ENCODE measurements at places on chromosomes 7 and 10.

GRCh38 chr10:28432210-28432676, 100.7 kb upstream of the WAC start:
- DNase-seq = peak; percentile 81

- no peak for DNase-seq
These were observed 19.8 kb downstream of the AKR1E2 start for GRCh38 chr10:4845766-4846165.

GRCh38 chr7:104857458-104858425, 156.3 kb upstream of the KMT2E start:
- no peak for DNase-seq

DNA sequence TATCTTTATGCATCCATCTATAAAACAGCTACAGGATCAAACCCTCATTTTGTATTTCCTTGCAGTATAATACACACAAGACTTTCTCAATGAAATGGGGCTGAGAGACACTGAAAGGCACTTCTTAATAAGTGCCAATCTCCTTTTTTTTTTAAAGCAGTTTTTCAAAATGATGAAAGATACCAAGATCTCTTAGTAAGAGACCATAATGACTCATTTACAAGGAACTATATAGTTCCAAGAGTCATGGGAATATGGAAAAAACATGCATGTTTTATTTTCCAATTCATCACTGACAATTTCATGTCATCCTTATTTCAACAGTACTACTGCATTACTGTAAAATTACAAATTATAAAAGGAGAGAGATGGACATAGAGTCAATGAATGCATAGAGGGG, 973.7 kb downstream of the GATA3 start:
- DNase-seq = no peak

DNA sequence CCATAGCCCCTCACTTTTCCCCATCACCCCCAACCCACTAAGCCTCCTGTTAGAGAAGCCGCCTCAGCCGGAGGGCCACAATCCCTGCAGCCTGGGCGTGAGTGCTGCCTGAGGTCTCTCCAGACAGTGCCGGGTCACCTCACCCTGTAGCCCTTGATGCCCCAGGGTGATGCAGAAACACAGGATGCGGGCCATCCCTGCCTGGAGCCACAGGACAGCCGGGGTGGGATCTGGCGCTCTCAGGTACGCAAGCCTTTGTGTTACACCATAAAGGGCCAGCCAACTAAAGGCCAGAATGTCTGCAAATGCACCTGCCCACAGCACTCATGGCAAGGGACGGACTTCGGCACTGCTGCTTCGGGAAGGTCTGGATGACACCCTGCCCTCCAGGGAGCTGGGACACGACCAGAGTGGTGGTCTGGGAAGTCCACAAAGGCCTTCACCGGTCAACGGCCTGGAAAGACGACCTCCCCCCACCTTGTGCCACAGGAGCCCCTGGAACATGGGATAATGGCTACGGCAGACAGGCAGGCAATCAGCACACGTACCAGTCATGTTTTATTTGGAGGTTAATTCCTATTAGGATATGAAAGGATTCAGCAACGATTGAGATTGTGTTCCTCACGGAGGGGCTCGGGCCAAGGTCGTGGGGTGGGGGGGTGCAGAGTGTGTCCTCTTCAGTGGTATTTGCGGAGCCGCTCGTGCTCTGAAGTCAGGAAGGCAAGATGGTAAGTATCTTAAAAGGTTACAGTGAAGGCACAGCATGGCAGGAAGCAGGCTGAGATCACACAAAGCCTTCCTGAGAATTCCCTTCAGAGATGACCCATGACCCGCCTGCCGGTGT, 8.1 kb downstream of the ATP5MF start:
- DNase-seq = no peak

DNA sequence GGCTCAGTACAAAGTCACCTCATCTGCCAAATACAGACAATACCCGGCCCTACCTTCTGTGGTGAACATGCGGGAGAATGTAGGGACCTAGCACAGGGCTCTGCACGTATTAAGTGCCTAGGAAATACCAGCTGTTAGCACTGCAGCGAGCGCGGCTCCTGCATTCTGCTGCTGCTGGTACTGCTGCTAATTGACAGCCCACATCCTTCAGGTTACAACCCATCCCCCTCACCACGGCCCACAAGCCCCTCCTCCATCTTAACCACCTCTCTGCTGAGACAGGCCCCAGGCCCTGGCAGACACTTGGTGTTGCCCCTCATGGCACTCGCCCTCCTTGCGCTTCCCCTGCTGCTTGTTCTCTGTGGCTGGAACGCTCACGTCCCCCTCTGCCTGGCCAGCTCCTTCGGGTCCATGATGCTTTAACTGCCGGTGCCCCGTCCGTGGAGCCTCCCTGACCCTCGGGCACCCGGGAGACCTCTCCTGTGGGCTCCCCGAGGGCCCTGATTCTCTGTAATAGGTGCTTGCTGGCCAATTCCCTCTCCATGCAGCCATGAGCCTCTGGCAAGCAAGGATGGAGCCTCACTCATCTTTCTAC, 53.3 kb upstream of the LOXL4 start:
- DNase-seq = no peak

DNA sequence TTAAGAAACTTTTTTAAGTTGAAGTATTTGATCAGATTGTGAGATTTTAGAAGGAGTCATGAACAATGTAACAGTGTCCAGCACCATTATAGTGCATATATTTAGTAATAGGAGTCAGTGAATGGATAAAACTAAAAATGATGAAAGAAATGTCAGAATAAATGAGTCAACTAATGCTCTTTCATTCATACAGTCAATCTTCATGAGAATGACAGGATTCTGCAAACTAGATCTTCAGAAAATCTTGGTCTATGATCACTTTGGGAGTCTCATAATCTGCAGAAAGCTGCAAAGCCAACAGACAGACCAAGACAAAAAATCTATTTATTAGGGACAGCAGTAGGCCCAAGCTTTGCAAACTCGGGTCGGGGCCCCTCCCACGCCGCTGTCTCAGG, 710 bp downstream of the RNLS start:
- no peak for DNase-seq

Measured in ELR (cell line).